ENCODE measurements at places on chromosomes 2 and 18.

DNA sequence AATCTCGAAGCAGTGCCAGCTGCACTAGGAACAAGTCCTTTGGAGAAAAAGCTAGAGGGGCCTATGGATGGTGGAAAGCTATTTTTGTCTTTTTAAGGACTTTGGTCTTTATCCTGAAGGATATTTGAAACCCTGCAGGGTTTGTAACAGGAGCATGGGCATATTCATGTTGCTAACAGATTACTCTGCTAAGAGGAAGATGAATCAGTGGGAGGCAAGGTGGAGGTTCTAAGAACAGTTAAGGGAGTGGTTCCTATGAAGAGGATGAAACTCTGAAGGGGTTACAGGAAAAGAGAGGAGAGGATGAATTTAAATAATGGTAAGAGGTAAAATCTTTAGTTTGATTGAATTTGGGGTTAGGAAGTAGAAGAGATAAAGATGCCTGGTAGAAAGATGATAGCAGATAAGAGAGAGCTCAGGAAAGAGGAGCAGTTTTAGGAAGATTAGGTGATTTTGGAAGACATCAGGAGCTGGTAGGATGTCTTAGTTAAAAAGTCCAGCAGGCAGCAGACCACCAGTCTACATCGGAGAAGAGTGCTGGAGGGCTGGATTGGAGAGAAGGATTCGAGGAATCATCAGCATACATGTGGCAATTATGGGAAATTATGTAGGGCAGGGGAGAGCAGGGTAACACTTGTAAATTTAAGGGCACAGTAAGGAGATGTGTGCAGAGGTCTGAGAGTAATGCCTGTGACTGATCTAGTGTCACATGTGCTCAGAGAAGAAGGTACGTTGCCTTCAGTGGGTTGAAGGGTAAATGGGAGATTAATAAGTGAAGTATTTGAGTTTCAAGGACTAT is 39.3 kb upstream of the C1GALT1C1L start:
- no peak for DNase-seq

GRCh38 chr2:177245010-177245422 is 19.5 kb downstream of the NFE2L2 start:
- DNase-seq, result peak; percentile 66

GRCh38 chr2:129606496-129607270 is 372.8 kb upstream of the RAB6C start:
- DNase-seq, result no peak

DNA sequence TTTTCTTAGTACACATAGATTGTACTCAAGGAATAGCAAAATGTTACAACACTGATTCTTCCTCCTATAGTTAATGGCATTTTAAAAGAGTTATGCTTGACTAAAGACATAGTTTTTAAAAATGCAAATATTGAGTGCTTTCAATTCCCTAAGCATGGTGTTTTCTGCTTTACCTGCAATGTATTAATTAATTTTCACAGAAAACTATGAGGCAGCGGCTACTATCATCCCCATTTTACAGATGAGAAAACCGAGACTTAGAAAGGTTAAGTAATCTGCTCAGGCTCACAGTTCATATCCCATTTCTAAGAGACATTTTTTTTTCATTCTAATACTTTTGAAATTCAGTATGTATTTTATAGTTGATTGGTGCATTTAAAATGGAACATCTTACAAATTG is 38.0 kb downstream of the BMP10 start:
- DNase-seq, result no peak

- no peak for DNase-seq
Observed at GRCh38 chr2:134087371-134087921, 166.4 kb upstream of the MGAT5 start.

GRCh38 chr2:9779596-9780264 is 63.5 kb upstream of the TAF1B start:
- DNase-seq, result no peak

DNA sequence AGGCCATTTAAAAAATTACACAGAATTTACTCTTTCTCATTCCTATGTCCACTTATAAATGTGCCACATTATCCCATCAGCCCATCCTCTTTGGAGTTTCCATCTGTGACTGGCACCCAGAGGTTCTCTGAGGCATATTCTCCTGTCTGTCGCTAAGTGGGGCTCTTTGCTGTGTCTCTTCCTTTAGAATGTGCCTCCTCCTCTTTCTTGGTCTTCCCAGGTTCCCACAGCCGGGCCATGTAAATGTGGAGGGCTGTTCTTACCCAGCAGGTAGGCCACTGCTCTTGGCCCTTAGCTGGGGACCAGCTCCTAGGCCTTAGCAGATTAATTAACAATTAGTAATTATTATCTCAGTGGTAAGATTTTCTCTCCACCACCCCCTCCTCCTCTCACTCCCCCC is 167.0 kb downstream of the INSIG2 start:
- DNase-seq, result no peak

DNA sequence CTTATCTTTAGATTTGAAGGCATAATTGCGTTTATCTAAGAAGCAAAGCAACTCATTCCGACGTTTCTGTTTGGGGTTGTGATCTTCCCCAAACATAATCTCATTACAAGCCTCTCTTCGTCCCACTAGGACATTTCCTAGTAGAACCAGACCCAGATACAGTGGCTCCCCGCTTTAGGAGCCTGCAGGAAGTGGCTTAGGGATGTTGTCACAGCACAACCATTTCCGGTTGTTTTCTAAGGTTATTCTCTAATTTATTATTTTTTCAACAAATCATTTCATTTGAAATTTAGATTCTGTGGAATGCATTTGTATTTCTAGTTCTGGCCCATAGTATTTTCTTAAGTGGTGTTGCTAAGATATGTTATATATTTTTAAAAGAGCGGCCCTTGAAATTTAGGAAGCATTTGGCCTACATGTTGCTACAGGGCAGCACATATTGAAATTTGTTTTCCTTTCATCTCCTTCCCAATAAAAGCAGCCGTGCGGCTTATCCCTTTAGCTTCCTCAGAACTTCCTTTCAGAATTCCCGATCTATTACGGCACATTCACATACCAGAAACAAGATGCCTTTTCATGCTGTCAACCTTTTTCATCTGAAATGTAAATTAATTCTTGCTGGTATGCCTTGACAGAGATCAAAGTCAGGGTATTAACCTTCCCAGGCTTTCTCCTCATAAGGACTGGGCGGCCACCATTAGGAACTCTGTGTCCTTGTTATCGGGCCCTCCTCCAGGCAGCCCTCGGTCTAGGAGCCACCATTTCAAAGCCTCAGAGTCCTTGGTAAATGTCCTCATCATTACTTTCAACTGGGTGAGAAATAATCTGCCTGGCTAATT is 210.9 kb upstream of the SP5 start:
- no peak for DNase-seq

GRCh38 chr2:120771111-120771780 is 35.6 kb downstream of the GLI2 start:
- DNase-seq, result peak; percentile 96

DNA sequence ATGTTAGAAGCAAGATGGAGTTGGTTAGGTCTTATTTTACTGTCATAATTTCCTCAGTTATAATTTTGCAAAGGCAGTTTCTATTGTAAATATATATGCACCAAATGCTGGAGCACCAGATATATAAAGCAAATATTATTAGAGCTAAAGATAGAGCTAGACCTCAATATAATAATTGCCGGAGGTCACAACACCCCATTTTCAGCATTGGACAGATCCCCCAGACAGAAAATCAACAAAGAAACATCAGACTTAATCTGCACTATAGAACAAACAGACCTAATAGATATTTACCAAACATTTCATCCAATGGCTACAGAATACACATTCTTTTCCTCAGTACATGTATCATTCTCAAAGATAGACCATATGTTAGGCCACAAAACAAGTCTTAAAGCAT is 115.2 kb downstream of the CABYR start:
- no peak for DNase-seq

DNA sequence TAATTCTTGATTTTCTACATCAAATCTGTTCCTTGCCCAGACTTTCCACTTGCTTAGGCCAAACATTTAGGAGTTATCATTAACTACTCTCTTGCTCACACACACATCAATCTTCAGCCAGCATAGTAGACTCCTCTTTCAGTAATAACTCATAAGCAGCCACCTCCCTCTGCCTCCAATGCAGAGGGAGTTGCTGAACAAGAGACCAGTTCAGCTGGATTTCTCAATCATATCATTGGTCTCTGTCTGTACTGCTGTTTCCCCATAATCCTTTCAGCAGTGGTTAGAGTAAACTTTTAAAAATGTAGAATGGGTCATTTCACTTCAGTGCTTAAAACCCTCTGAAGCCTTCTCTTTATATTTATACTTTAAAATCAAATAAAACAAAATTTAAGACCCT is 112.9 kb downstream of the SLC39A10 start:
- DNase-seq, result peak; percentile 27

GRCh38 chr2:64491426-64491825 is 32.7 kb upstream of the AFTPH start:
- peak; percentile 40 for DNase-seq

DNA sequence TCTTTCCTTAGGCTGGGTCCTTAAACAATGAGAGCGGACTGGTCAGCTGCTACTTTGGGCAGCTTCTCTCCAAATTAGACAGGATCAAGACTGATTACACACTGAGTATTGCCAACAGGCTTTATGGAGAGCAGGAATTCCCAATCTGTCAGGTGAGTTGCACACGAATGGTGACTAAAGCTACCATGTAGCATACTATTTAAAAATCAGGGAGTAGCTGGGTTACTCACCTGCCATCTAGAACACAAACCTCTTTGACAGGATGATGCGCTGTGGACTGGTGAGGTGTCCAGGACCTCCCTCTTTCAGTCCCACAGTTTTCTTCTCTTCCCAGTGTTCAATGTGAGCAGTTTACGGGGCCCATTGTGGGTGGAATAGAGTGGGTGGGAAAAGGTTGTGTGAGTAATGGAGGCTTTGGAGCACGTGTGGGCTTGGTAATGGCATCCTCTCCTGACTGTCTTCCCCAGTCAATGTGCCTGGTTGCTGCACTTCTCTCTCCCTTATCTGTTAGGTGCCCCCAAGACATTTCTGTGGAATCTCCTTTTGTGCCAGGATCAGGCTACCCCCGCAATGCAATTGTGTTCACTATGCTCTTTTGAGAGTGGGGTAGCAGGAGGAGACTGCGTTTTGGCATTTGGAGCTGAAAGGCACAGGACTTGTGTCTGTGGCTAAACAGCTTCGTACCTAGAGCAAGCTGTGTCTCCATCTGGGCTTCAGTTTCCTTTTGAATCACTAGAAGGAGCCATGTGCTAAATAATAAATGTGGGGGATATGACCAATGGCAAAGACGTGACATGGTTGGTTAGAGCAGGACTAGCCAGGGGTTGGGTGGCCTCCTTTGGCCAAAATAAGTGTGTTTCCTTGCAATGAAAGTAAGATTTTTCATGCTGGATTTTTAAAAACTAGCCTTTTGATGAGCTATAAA is 17.7 kb downstream of the SERPINB12 start:
- DNase-seq, result no peak

DNA sequence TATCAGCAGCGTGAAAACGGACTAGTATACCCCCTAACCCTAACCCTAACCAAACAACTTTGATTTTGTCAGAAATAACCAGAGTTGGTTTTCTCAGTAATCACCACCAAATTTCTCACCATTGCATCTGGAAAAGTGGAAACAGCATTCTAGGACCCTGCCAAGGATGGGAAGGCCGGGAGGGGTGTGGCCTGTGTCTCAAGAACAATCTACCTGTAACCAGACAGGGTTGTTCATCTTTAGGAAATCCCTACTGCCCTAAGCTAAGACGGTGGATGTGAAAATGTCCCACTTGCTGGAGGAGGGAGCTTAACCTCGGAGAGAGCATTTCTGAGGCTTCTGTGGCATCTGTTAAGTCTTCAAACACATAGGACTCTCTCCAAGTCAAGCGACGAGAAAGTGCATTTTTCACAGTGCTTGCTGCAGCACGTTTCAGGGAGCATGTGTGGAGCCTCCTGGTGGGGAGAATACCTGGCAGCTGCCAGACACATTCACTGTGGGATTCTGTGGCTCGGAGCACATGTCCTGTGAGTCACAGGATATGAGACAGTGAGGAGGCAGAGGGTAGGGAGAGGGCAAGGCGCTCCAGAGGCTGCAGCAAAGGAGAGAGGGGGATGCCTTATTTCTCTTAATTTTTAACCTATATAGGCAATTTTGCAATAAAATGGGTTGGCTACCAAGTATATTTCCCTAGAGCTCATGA is 207.5 kb downstream of the SPP2 start:
- DNase-seq, result peak; percentile 99

GRCh38 chr2:196279541-196279940 is 108.2 kb upstream of the STK17B start:
- DNase-seq, result no peak

DNA sequence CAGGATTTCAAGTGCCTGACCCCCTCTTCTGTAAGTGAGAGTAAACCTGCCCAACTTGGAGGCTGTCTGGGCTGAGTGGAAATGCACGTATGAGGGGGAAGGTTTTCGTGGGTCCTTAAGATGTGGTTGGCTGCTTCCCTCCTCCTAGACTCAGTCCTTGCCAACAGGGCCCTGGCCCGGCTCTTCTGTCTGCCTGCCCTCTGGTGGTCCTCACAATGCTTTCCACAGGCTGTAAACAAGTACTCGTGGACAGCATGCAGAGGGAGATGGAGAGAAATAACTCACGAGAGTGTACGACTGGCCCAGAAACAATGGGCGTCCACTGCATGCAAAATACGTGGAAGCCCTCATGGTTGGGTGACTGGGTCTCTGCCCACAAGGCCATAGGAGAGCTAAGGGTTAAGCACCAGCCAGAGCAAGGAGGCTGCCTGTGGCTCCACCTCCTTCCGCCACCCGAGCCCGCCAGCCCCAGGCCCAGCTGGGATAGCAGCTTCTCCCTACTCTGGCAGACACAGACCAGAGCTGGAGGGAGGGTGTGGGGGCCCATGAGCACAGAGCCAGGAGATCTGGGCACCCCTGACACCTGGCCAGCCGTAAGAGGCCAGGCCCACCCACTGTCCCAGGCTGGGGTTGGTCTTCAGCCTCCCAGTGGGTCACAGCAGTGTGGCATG is 17.0 kb upstream of the ARHGEF4 start:
- DNase-seq, result no peak

DNA sequence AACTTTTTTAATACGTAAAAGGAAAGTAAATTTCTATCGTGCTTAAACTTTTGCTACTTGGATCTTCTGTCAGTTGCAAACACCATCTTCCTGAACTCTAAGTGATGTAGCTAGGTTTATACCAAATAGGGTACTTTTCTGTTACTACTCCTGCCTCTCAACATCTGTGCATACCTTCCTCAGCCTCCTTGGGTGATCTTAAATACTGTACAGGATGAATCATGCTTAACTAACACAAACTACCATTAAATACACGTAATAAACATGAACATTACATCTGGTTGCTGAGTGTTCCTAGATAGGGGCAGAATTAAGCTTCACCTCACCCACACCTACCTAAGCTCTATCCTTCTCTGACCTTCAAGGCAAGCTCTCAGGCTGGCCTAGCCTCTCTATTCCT is 398.0 kb downstream of the TXNL1 start:
- peak; percentile 74 for DNase-seq

DNA sequence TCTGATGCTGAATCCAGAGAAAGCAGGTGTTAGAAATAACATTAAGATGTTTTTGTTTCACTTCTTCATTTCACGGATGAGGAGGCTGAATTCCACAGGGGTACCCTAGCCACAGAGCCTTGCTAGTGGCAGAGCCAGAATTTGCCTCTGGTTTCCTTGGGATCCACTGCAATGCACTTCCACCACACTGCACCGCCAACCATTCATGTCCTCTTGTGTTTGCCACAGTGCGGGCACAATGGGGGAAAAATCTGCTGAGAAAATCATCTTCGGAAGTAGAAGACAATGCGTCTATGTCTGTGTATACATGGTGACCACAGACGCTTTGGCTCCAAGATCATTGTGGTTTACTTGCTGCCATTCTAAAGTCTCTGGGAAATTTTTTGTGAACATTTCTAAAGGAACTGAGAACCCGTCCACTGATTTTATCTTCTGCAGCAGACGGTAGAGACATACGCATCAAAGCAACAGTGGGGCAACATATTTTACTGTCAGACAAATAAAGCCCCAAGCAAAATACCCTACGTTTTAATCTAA is 14.9 kb downstream of the ICOS start:
- DNase-seq, result peak; percentile 18

Data from fibroblast of lung (primary cell).